ENCODE measurements at places on chromosomes 5 and 9.

GRCh38 chr5:54520940-54521339 lies 3.4 kb downstream of the SNX18 start:
- DNase-seq: no peak

GRCh38 chr5:4643190-4643589 lies 496.9 kb upstream of the ADAMTS16 start:
- no peak for DNase-seq

GRCh38 chr5:65299861-65300260 lies 181.9 kb downstream of the ADAMTS6 start:
- no peak for DNase-seq

DNA sequence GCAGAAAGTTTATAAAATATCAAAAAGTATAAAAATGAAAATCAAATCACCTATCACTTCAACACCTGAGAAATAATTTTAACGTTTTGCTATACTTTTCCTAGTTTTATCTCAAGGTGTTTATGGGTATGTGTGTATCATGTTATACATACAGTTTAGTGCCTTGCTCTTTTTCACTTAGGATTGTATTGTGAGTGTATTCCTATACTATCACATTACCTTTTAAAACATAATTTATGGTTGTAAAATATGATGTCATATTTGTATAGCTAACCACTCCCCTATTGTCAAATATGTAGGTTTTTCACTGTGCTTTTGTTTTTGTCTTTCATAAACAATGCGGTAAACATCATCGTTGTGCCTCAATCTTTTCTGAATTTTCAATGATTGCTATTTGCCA lies 479.9 kb downstream of the SPOCK1 start:
- no peak for DNase-seq

GRCh38 chr5:42798284-42799240 lies 13.1 kb downstream of the SELENOP start:
- DNase-seq: no peak

DNA sequence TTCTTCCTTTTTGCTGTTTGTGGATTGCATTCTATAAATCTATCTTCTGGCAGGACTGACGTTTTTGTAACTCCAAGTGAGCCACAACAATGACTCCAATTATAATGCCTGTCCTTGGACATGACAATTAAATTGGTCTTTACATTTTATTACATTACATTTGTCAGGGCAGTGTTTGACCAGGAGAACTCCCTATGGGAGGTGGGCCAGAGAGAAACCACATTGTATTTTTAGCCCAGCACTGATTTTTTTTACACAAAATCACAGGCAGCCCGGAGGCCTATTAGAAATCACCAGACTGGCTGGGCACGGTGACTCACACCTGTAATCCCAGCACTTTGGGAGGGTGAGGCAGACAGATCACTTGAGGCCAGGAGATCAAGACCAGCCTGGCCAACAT lies 99.1 kb upstream of the SMC5 start:
- no peak for DNase-seq

Data from GF-D8 (cell line).